Activated T-helper 1 cell treated with anti-CD3 and anti-CD28 coated beads, Interleukin-2, amount 50 U/mL, for 16 hours (primary cell): ENCODE measurements at places on chromosomes 1 and 21.

DNA sequence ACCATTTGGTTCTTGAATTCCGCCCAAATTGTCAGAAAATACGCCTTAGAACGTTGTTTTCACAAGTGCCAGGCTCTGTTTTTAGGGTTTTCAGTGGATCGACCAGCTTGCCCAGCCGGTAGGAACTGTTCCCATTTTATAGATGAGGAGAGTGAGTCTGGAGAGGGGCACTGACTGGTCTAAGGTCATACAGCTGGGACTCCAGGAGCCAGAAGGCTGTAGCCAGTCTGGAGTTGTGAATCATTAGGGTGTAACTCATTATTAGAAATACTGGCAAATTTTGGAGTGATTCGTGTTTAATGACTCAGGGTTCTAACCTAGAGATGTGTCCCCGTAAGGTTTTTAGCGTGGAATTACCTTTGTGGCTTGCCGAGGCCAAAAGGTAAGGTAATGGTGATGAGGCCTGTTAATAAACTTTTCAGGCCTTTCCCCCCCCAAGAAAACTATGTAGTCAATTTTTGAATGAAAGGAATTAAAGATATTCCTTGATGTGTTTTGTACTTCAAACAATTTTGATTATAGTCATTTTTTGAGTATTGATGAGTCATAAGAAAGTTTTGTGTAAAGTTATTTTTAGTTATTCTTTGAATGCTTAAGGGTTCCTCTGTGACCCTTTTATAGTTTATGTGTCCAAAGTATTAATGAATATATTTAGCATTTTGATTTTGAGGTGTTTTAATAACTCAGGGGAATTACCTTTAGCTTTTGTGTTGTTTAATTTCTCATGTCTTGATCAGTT lies 2.1 kb downstream of the DYRK1A start:
- DNase-seq: no peak

DNA sequence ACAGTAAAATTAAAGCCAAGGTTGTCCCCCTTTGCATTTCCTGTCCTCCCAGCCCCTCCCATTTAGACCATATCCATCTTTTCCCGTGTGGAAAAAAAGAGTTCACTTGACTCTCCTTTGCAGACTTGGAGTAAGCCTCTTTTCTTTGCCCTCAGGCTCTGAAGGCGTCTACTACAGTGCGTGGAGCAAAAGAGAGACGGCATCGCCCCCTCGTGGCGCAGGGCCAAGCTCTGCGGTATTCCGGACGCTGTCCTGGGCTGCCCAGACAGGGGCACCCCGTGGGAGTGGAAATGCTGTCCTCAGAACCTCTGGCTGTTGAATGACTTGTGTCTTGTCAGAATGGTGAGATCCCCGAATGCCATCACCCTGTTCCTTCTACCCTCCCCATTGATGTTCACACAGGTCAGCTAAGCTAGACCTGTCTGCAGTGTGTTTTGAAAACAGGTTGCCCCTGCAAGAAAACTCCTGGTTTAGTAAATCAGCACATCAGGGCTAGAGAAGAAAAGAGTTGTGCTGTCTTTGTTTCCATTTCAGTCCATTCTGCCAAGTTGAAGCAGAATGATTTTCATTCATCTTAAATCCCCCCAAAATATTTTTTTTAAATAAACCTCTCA lies 12.3 kb upstream of the GJA8 start:
- peak; percentile 37 for DNase-seq

DNA sequence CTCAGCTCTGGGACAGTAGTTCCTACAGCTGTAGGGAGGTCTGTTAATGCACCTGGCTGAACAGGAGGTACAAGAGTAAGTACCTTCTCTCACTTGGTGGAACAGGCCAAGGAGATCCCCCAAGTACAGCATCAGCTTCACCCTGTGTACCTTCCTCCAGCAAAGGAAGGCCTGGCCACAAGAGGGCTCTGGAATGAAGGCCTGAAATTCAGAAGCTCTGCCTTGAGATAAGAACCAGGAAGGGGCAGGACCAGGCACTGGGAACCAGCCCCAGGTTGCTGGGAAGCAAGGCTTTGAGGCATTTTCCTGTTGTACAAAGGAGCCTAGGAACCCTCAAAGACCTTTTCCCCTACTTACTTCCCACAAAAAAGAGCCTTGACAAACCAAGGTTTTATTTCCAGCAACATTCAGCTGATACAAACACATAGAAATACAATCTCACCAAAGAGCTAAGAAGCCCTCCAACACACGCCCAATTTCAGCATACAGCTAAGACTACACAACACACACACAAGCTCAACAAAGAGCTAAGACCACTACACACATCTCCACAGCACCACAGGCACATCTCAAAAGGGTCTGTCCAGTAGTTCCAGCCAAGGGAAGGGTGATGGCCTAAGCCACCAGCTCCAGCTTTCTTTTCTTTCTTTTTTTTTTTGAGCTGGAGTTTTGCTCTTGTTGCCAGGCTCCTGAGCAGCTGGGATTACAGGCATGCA lies 23.5 kb downstream of the F11R start:
- DNase-seq: peak; percentile 8

GRCh38 chr1:159743651-159744410 lies 29.4 kb upstream of the CRP start:
- no peak for DNase-seq

DNA sequence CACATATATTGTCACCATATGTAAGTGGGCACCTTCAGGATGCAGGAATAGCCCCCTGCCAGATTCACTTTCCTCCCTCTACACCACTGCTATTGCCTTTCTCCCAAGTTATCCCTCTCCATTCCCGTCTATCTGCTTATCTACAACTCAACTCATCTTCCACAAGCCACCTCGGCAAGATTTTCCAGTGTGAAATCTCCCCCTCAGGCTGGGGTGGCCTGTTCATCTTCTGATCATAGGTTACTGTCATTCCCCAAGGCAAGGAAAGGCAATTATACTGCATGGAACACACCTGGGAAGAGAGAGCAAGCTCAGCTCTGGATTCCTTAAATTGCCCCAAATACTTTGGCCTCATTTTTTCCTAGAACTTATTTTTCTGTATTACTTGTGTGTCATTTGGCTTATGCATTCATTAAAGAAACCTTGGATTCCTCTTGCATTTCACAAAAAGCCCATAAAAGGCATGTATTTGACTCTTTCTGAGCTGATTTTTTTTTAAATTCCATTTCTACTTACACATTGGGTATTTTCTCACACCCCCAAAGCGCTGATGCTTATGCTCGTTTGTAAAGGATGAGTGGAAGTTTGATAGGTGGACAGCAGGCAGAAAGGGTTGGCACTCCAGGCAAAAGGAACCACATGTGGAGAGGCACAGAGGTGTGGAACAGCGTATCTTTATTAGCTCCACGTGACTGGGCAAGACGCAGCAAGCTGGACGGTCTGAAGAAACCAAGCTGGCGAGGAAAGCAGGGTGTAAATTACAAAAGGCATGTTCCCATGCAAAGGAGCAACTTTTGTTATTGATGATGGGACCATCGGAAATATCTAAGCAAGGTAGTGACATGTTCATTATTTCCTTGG lies 169.7 kb upstream of the RAB4A start:
- DNase-seq: no peak

- DNase-seq: peak; percentile 20
Observed at GRCh38 chr21:41766883-41767605, at the start of gene RIPK4. TSS of gene RIPK4 (minus strand) at chr21:41767052. CDS start at chr21:41767041, 11 bp downstream.

- no peak for DNase-seq
Observed at GRCh38 chr1:67609577-67610341, 75.2 kb upstream of the GADD45A start.

GRCh38 chr1:67561704-67562113 lies 123.3 kb upstream of the GADD45A start:
- DNase-seq: peak; percentile 72

DNA sequence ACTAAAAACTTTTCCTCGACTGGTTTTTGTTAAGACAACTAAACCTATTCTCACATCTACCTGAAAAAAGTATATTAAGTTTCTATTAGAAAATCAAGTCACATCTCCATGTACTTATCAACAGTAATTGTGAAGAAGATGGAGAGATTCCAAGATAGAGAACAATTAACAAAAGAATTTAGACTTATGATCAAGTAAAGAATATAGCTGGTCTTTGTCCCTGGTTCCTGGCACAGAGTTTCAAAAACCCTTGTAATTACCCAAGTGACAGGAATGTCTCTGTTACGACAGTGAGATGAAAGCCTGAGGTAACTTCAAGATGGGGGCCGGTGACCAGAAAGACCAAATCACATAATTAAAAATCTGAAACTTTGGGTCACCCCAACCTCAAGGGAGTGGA lies 91.6 kb downstream of the ASH1L start:
- DNase-seq: no peak

GRCh38 chr1:21770201-21770600 lies 12.7 kb downstream of the USP48 start:
- DNase-seq: no peak

- no peak for DNase-seq
Observed at GRCh38 chr1:15110867-15111230, 42.7 kb upstream of the TMEM51 start.

- no peak for DNase-seq
Observed at GRCh38 chr21:18460979-18461378, 57.4 kb upstream of the TMPRSS15 start.

- no peak for DNase-seq
Observed at GRCh38 chr21:15206514-15206913, 141.7 kb upstream of the NRIP1 start.

DNA sequence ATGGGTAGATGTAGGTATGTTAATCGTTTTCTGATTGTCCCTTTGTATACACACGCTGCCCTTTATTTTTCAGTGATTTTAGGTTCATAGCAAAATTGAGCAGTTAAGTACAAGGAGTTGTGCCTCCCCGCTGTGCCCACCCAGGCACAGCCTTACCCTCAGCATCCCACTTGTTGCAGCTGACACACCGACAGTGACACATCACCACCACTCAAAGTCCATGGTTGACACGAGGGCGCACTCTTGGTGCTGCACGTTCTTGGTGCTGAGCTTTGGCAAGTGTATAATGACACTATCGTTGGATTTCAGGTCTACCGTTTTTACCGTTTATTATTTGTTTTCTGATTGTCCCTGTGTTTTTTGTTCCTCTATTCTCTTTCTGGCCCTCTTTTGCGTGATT lies 15.6 kb downstream of the C1orf159 start:
- no peak for DNase-seq

DNA sequence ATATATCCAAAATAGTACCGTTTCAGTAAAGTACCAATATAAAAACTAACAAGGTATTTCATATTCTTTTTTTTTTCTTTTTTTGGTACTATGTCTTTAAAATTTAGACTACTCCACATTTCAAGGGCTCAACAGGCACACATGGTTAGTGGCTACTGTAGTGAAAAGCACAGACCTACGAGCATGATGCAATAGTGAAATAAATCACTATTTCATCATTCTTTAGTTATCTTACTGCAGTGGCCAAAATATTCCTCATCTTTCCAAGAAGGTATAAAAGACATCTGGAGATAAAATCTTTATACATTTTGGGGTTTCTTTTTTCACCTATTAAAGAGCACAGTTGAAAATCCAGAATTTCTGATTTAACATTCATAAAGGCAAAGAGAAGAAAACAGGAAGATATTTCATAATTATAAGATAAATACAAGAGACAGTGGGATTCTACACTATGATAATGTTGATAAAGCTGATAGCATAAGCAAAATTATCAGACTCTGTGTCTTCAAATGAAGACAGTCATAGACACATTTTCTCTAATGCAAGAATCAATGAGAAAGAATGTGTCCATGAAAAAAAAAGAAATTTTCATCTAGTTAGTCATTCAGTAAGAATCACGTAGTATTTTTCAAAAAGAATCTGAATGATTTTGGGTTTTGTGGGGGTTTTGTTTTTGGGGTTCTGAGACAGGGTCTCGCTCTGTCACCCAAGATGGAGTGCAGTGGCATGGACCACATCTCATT lies 41.9 kb downstream of the CEP170 start:
- no peak for DNase-seq

DNA sequence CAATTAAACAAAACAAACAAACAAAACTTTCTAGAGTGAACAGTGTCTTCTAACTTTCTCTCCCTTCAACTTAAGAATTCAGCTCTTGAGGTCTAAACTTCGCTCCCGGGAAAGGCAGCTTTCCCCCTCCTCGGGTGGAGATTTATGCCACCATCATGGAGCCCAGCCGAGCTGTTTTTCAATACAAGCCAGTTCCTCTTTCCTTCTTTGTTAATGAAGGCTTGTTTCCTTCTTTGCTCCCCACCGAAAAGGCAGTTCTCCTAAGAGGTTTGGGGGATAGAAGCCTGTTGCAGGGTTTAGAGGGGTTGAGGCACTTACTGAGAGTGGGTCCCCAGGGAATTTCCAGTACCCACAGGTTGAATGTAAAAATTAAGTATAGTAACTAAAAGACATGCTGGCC lies 26.5 kb downstream of the OLIG1 start:
- DNase-seq: no peak
